Cardiac septum (tissue), 1 donor: ENCODE measurements at places on chromosomes 5 and 9. TPM values are rescaled to one million over a fixed set of nuclear protein-coding genes. Genes with fewer than 3 reads are reported as not detected.

DNA sequence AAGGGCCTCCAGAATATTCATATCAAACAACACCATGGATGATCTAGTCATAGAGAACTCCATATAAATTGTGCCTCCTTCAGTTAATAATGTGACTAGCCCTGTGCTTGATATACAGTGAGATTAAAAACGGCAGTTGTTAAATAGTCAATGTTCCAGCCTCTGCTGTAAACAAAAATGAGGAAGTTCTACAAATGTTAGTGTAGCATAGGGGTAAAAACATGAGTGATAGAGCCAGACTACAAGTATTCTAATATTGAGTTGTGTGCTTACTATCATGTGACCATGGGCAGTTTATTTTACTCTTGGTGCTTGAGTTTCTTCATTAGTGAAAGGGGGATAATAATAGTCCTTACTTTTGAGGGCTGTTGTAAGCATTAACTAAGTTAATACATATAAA lies 43.3 kb upstream of the SLCO6A1 start:
- no peak for DNase-seq

DNA sequence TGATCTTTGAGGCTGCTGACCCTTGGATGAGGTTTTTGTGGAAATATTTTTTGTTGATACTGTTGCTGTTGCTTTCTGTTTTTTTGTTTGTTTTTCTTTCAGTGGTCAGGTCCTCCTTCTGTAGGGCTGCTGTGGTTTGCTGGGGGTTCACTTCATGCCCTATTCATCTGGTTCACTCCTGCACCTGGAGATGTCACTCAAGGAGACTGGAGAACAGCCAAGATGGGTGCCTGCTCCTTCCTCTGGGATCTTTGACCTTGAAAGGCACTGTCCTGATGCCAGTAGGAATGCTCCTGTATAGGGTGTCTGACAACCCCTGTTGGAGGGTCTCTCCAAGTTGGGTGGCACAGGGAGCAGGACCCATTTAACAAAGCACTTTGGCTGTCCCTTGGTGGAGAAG lies 67.0 kb upstream of the ACTBL2 start:
- DNase-seq: no peak

- no peak for DNase-seq
Measured at GRCh38 chr5:79962575-79963222, 28.4 kb downstream of the MTX3 start.

DNA sequence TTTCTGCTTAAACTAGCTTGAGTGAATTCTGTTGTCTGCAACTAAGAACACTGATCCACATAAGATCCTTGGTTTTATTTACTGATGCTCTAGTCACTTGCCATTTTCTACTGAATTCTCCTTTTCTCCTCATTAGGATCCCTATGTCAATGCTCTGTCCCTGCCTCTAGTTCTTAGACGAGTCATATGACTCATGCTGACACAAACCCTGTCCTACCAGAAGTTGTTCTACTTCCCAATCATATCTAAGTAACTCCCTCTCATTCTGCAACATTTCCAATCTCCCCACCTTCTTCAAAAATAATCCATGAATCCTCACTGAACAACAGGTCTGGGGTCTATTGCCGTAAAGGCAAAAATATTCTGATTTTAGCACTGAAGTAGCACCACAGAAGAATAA lies 47.1 kb upstream of the DMRT1 start:
- no peak for DNase-seq

AHRR gene
- total RNA-seq: 0.73 TPM

ZBED3 gene
- total RNA-seq: 6.4 TPM

MARCOL gene
- total RNA-seq: not detected

IL5 gene
- not detected for total RNA-seq

SV2C gene
- 0.67 TPM for total RNA-seq

INPP5E gene
- total RNA-seq: 14.2 TPM

EFNA5 gene
- total RNA-seq: 40.9 TPM

SYNPO gene
- 829 TPM for total RNA-seq

SOX30 gene
- 0.13 TPM for total RNA-seq
